ENCODE measurements at places on chromosomes 3 and 15. TPM values are rescaled to one million over a fixed set of nuclear protein-coding genes. Genes with fewer than 3 reads are reported as not detected.

GRCh38 chr15:70140543-70141375 lies 43.0 kb upstream of the TLE3 start:
- peak; percentile 25 for DNase-seq
- H3K4me3 ChIP-seq: no peak overlapping the region
- no peaks in the 10 kb centered on the region for H3K4me1 ChIP-seq
- peaks cover 29% of the 10 kb centered on the region for H3K27me3 ChIP-seq
- no peak overlapping the region for H3K27ac ChIP-seq
- H3K36me3 ChIP-seq: no peaks in the 10 kb centered on the region

DNA sequence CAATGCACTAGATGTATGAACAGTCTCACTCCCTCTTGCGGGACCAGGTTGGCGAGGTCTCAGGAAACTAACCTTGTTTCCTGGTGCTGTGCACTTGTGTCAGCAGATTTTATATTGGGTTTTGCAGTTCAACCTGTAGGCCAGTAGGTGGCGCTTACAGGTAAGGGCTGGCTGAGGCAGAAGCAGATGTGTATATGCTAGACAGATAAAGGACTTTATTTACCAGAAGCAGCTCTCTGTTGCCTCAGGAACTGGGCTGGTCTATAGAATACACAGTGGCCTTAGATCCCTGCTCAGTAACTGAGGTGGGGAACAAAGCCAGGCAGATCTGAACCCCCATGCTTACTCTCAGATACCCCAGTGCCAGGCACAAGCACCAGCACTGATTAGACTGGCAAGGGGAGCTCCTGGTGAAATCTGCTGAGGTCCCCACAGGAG lies 296.8 kb downstream of the DOCK3 start:
- peaks cover 7% of the 10 kb centered on the region for H3K27me3 ChIP-seq
- H3K4me1 ChIP-seq: no peaks in the 10 kb centered on the region
- H3K27ac ChIP-seq: no peak overlapping the region
- DNase-seq: peak; percentile 59

GRCh38 chr3:14398797-14399106 lies 3.7 kb upstream of the SLC6A6 start:
- no peaks in the 10 kb centered on the region for H3K36me3 ChIP-seq
- no peak overlapping the region for H3K4me3 ChIP-seq
- DNase-seq: no peak
- no peaks in the 10 kb centered on the region for H3K27me3 ChIP-seq
- H3K4me1 ChIP-seq: peaks cover 6% of the 10 kb centered on the region
- no peak overlapping the region for H3K27ac ChIP-seq

DNA sequence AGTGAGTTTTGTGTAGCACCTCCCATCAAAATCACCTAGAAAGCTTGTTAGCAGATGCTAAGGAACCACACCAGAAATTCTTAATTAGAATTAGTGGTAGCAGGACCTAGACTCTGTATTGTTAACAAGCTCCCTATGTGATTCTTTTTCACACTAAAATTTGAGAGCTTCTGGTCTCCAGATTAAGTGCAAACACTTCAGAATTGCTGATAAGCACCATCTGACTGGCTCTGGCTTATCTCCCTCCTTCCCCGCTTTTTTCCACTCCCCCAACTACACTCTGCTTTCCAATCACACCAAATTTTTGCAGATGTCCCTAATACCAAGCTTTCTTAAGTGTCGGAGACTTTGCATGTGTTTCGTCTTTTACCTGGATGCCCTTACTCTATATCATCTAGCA lies 410.1 kb upstream of the DPH6 start:
- H3K27me3 ChIP-seq: no peaks in the 10 kb centered on the region
- DNase-seq: no peak
- H3K36me3 ChIP-seq: no peaks in the 10 kb centered on the region
- H3K27ac ChIP-seq: no peak overlapping the region
- H3K4me3 ChIP-seq: no peak overlapping the region

- H3K36me3 ChIP-seq: peaks cover 21% of the 10 kb centered on the region
- H3K4me1 ChIP-seq: peaks cover 5% of the 10 kb centered on the region
- DNase-seq: peak; percentile 88
These were observed at the start of gene ATOSA for GRCh38 chr15:52679232-52680040. Gene ATOSA, minus strand, starts transcription at chr15:52679388. Its CDS starts 1,367 bp downstream, at chr15:52678021.

DNA sequence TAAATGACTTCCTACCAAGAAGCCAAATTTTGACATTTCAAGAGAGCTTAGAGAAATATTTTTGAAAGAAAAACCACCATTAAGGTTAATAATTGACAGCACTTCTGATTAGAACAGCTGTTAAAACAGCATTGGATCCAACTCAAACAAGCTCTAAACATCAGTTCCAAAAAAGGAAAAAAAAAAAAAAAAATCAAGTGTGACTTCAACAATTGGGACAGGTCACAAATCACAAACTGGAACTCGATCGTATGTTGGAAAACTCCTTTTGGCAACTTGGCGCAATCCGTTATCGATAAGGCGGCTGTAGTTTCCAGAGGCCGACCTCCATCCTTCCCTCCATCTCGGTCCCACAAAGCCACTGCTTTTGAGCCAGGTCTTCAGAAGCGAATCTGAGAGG lies 17.8 kb downstream of the TLE3 start:
- H3K36me3 ChIP-seq: peaks cover 26% of the 10 kb centered on the region
- H3K27me3 ChIP-seq: no peaks in the 10 kb centered on the region
- no peaks in the 10 kb centered on the region for H3K4me1 ChIP-seq

DNA sequence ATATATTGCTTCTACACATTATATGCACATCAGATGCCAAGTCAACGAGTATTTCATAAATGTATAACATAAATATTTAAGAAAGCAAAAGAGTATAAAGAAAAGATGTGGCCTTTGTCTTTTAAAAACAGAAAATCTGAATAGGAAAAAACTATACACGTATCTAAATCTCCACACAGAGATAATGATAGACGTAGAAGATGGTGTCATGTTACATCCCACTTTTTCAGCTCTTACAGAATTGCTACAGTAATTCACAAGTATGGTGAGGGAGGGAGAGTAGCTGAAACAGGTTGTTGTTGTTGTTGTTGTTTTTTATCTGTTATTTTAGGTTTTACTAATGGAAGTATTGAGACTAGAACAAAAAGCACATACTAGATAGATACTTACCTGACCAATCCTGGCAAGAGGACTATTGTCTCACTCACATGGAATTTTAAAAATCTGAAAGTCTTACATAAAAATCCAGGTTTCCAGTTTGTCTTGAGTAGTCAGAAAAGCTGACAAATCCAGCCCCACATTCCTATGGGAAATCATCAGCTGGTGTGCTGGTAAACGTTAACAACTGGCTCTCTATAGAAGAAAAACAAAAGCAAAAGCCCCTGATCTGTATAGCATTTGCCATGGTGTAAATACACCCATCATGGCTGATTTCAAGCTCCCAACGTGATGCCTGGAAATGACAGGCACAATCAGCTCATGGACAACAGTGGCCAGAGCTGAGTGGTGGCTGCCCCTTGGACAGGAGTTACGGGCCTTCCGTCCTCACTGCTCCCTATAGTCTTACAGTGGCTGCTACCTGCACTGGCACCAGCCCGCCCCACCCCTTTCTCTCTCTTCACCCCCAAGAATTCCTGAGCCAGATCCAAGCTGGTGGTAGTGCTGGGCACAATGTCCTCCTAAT lies 47.4 kb upstream of the VGLL4 start:
- peak; percentile 9 for DNase-seq
- peak overlapping the region; percentile 59 for H3K27ac ChIP-seq
- peaks cover 13% of the 10 kb centered on the region for H3K36me3 ChIP-seq
- no peak overlapping the region for H3K4me3 ChIP-seq

- H3K4me3 ChIP-seq: peak overlapping the region; percentile 71
- H3K27me3 ChIP-seq: peaks cover under 1% of the 10 kb centered on the region
- no peak for DNase-seq
These were observed 976 bp upstream of the ALDH1L1 start for GRCh38 chr3:126181398-126181725.

- H3K4me3 ChIP-seq: no peak overlapping the region
- H3K4me1 ChIP-seq: no peaks in the 10 kb centered on the region
- no peak for DNase-seq
- H3K36me3 ChIP-seq: no peaks in the 10 kb centered on the region
- no peaks in the 10 kb centered on the region for H3K27me3 ChIP-seq
These were observed 16.0 kb upstream of the RNF7 start for GRCh38 chr3:141722081-141722480.

GRCh38 chr3:12987602-12988001 lies 85.6 kb downstream of the IQSEC1 start:
- no peaks in the 10 kb centered on the region for H3K4me1 ChIP-seq
- no peaks in the 10 kb centered on the region for H3K36me3 ChIP-seq

- DNase-seq: peak; percentile 8
- no peak overlapping the region for H3K27ac ChIP-seq
- H3K4me3 ChIP-seq: no peak overlapping the region
- H3K4me1 ChIP-seq: no peaks in the 10 kb centered on the region
These were observed 151.8 kb downstream of the SYNPR start for GRCh38 chr3:63429905-63430304.

TNFAIP8L3 gene
- 2.6 TPM for total RNA-seq

CRELD1 gene
- total RNA-seq: 19.9 TPM

GHSR gene
- not detected for total RNA-seq

CDHR4 gene
- total RNA-seq: 0.44 TPM

SEMA7A gene
- 1.6 TPM for total RNA-seq

PLA2G4D gene
- not detected for total RNA-seq

C3orf52 gene
- total RNA-seq: 10.4 TPM

MED12L gene
- 0.47 TPM for total RNA-seq

All from MCF 10A (cell line).